CD4-positive, CD25-positive, alpha-beta regulatory T cell (primary cell): ENCODE measurements at places on chromosomes 1 and 21.

DNA sequence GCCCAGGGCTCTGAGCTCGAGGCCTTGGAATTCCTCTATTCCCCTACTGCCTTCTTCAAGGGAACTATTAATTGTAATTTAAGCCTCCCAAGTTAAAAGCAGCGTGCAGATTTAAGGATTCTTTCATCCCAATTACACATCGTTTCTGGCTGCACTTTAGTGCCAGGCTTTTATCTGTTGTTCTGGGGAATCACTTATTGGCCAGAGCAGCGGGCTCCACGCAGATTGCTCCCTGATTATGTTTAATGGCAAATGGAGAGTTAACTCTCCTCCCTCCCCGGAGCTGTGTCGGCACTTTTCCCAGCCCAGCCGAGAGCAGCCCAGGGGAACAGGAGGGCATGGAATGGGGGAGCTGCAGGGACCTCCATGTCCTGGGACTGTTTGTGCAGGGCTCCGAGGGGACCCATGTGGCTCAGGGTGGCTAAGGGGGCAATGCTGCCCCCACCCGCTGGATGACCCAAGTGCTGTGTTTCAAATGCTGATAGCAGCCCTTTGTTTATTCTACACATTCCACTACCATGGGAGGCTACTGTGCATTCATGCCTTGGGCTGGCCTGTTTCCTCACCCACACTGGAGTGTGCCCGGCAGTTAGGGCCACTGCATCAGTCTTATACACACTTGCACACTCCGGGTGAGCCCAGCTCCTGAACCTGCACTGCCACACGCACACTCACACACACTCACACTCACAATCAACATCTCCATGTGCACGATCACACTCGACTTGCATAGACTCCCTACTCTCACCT, 93.3 kb upstream of the POU3F1 start:
- H3K36me3 ChIP-seq: no peaks in the 10 kb centered on the region
- H3K27ac ChIP-seq: no peak overlapping the region
- no peaks in the 10 kb centered on the region for H3K4me1 ChIP-seq
- H3K27me3 ChIP-seq: peaks cover 36% of the 10 kb centered on the region
- DNase-seq: no peak

DNA sequence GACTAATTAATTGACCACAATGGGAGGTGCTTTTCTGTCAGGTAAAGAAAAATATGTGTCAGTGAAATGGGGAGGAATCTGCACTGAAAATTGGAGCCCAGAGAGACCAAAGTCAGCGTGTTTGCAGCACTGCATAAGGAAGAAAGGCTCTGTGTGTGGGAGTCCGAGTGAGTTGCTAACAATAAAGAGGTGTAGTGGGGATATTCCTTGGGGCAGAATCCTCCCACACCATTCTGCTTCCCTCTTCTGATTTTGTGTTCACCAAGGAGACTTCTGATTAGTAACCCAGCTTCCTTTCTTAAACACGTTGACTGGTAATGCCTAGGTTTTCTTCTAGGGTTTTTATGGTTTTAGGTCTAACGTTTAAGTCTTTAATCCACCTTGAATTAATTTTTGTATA, 240.5 kb downstream of the RPS6KC1 start:
- H3K36me3 ChIP-seq: no peaks in the 10 kb centered on the region
- DNase-seq: no peak
- no peaks in the 10 kb centered on the region for H3K4me1 ChIP-seq
- no peaks in the 10 kb centered on the region for H3K27me3 ChIP-seq

DNA sequence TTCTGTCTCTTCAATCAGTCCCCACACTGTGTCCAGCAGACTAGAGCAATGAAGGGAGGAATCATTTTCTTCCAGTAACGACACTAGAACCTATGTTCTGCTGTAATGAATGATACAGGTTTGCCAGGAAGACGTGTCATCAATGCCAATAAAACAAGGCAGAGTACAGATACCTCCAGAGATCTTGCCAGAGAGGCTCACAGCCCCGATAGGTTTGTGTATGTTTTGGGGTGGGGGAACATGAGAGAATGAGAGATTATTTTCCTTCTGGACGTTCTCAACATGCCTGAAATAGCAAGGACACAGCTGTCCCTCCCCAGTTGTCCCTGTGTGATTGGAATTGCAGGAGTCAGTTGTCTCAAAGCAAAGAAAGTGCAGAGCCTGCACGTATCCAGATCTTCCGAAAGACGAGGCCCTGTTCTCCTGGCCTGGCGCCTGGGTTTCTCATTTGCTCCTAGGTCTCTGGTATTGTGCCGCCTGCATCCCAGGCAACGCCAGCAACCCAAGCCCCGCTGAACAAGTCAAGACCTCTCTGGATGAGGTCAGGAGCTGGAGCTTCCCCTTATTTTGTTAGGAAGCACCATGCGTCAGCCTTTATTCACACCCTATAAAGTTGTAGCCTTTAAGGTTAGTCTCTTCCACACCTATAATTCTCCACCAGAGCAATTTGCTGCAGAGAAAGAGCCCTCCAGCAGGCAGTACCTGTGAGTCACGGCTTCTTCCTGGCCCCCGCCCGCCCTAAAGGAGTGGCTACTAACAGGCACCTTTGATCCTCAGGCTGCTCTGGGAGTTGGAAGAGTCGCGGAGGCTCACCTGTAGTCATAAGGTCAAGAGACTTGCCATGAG, 130.5 kb downstream of the TOMM20 start:
- no peak overlapping the region for H3K4me3 ChIP-seq
- H3K27me3 ChIP-seq: no peaks in the 10 kb centered on the region
- DNase-seq: no peak
- H3K27ac ChIP-seq: no peak overlapping the region
- H3K36me3 ChIP-seq: no peaks in the 10 kb centered on the region

DNA sequence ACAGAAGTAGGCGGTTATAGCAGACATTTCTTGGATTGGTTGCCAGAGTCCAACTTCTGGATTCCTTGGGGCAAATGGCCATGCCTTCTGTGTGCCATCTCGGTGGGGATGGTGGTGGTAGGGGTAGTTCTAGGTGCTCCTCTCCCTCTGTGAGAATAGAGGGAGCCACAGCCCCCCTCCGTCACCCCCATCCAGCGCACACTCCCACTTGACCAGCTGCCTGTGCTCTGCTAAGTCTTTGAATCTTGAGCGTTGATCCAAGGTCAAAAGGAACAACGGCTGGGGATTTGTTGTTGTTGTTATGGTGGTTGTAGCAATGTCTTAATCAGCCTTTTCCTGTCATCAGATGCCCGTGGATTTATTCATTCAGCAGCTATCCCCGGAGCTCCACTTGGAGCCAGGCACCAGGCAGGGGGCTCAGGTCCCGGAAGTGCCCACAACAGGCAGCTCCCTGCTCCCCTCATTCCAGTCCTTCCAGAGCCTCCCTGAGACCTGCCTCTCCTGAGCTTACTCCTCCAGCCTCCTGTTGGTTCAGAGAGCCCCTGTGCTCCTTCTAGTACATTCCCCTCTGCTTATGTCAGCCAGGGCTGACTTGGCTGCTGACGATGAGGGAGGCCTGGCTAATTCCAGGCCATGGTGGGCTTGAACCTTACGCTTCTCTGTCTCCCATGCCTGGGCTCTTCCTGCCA, 146.6 kb upstream of the WNT4 start:
- no peak overlapping the region for H3K4me3 ChIP-seq
- H3K36me3 ChIP-seq: no peaks in the 10 kb centered on the region
- no peak for DNase-seq
- H3K27ac ChIP-seq: no peak overlapping the region
- no peaks in the 10 kb centered on the region for H3K4me1 ChIP-seq

DNA sequence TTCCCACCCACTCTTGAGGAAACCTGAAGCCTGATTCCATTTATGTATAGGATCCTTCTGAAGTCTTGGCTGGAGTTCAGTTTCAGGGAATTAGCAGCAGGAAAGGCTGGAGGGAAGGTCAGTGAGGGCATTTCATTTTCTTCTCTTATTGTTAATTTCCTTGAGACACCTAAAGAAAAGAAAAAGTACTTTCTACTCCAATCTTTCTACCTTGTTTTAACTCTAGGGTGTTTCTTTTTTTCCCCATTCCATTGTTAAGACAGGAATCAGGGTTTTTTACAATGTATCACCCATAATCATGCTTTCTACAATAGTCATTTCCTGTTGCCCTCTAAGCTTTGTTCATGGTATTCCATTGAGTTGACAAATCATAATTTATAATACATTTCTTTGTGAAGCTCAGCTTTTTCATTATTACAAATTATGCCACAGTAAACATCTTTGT, 27.4 kb downstream of the SNRPE start:
- no peaks in the 10 kb centered on the region for H3K27me3 ChIP-seq
- no peak overlapping the region for H3K27ac ChIP-seq
- H3K4me1 ChIP-seq: no peaks in the 10 kb centered on the region

DNA sequence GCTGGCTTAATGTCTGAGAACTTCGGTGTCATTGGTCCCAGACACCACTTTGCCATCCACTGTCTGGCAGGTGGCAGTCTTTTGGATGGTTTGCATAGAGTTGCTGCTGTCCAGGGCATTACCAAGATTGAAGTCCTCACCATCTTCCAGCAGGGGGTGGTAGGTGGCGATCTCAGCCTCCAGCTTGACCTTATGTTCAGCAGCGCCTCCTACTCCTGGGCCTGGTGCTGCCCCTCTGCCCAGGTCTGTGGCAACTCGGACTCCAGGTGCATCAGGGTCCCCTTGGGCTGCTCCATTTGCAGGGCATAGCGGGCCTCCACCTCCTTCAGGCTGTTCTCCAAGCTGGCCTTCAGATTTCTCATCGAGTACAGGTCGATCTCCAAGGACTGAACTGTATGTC, 573.3 kb upstream of the NCAM2 start:
- H3K36me3 ChIP-seq: no peaks in the 10 kb centered on the region
- no peak overlapping the region for H3K27ac ChIP-seq
- no peak for DNase-seq
- H3K4me3 ChIP-seq: no peak overlapping the region
- no peaks in the 10 kb centered on the region for H3K4me1 ChIP-seq

DNA sequence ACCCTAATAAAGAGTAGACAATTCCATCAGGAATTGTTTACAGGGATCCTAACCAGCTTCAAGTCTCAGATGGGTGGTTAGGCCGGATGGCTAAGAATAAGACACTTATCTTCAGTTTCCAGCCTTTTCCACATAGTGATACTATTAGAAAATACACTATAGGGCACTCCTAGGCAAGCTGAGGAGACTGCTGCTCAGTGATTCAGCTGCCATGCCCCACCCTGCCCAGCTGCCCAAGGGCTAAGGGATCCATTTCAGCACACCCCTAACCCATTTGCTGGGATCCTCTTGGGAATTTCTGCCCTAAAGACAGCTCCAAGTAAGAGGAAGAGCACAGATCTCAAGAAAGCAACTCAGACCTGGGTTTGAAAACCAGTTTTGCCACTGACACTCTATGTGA, 31.9 kb downstream of the PLPP3 start:
- no peak overlapping the region for H3K27ac ChIP-seq
- no peaks in the 10 kb centered on the region for H3K27me3 ChIP-seq
- H3K36me3 ChIP-seq: no peaks in the 10 kb centered on the region
- no peak overlapping the region for H3K4me3 ChIP-seq

DNA sequence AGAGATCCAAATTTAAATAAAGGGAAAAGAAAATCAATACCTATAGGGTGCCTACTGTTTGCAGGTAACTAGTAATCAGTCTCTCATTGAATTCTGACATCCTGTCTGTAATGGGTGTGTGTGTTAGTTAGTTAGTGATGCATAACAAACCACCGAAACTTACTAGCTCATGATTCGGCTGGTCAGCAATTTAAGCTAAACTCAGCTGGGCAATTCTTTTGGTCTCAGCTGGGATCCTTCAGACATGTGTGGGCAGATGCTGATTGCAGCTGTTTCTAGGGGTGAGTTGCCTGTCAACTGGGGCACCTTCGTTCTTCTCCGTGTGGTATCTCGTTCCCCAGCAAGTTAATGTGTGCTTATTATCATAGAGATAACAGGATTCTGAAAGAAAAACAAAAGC, 40.2 kb upstream of the ZNF124 start:
- DNase-seq: no peak
- H3K36me3 ChIP-seq: peaks cover 14% of the 10 kb centered on the region
- H3K4me1 ChIP-seq: peaks cover 34% of the 10 kb centered on the region
- H3K4me3 ChIP-seq: peak overlapping the region; percentile 60
- H3K27me3 ChIP-seq: no peaks in the 10 kb centered on the region

GRCh38 chr21:39645331-39645730, 32.6 kb downstream of the B3GALT5 start:
- no peaks in the 10 kb centered on the region for H3K36me3 ChIP-seq
- H3K27me3 ChIP-seq: no peaks in the 10 kb centered on the region
- H3K4me1 ChIP-seq: no peaks in the 10 kb centered on the region
- no peak overlapping the region for H3K27ac ChIP-seq

GRCh38 chr1:24727501-24728216, 17.6 kb upstream of the CLIC4 start:
- no peaks in the 10 kb centered on the region for H3K4me1 ChIP-seq
- H3K36me3 ChIP-seq: no peaks in the 10 kb centered on the region
- no peak overlapping the region for H3K27ac ChIP-seq
- peak; percentile 12 for DNase-seq

- no peak overlapping the region for H3K27ac ChIP-seq
- no peak for DNase-seq
- H3K36me3 ChIP-seq: no peaks in the 10 kb centered on the region
These were observed 32.4 kb downstream of the BCAR3 start for GRCh38 chr1:93649231-93649630.

GRCh38 chr1:26782521-26783212, 5.1 kb upstream of the PIGV start:
- no peaks in the 10 kb centered on the region for H3K27me3 ChIP-seq
- H3K4me1 ChIP-seq: peaks cover 31% of the 10 kb centered on the region
- DNase-seq: no peak
- peaks cover 38% of the 10 kb centered on the region for H3K36me3 ChIP-seq
- no peak overlapping the region for H3K27ac ChIP-seq
- H3K4me3 ChIP-seq: no peak overlapping the region

- H3K4me3 ChIP-seq: no peak overlapping the region
- H3K4me1 ChIP-seq: no peaks in the 10 kb centered on the region
- peak; percentile 44 for DNase-seq
- no peaks in the 10 kb centered on the region for H3K27me3 ChIP-seq
These were observed 90.8 kb downstream of the ZP4 start for GRCh38 chr1:237799762-237800474.

- H3K4me3 ChIP-seq: no peak overlapping the region
- no peak for DNase-seq
- H3K36me3 ChIP-seq: no peaks in the 10 kb centered on the region
- H3K27me3 ChIP-seq: no peaks in the 10 kb centered on the region
These were observed 55.5 kb downstream of the MORN1 start for GRCh38 chr1:2335721-2336455.

DNA sequence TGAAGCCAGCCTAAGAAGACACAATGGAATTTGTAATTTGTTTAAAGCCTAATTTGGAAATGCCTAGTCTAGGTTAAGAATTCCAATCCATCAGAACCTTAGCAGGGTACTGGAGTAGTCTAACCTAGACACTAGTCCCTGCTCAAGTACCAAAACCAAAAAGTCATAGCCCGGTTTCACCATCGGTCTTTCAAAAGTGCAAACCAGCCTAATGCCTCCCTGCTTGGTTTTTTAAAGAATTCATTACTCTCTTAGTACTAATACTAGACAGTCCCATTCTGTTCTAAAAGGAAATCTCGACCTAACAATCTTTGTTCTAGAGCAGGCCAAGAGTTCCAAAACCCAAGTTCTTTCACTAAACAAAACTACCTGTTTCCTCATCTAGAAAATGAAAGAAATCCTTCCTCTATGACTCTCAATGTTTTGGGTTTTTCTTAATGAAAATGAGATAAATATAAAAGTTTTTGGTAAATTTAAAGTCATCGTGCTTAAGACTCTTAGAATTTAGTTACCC, 2.6 kb downstream of the PUM1 start:
- peaks cover 72% of the 10 kb centered on the region for H3K4me1 ChIP-seq
- peak overlapping the region; percentile 93 for H3K27ac ChIP-seq
- no peak for DNase-seq

GRCh38 chr1:19373211-19374082, 61.3 kb downstream of the SLC66A1 start:
- no peak overlapping the region for H3K27ac ChIP-seq
- H3K36me3 ChIP-seq: peaks cover 69% of the 10 kb centered on the region
- H3K4me1 ChIP-seq: no peaks in the 10 kb centered on the region

GRCh38 chr1:30675761-30676160, 47.6 kb downstream of the MATN1 start:
- H3K4me3 ChIP-seq: no peak overlapping the region
- H3K36me3 ChIP-seq: no peaks in the 10 kb centered on the region
- H3K27me3 ChIP-seq: peaks cover 4% of the 10 kb centered on the region
- no peaks in the 10 kb centered on the region for H3K4me1 ChIP-seq
